Effector memory CD8-positive, alpha-beta T cell (primary cell): ENCODE measurements at places on chromosomes 13 and 19.
A peak's percentile ranks its signal among the peaks of the same experiment; 100 is the strongest.

DNA sequence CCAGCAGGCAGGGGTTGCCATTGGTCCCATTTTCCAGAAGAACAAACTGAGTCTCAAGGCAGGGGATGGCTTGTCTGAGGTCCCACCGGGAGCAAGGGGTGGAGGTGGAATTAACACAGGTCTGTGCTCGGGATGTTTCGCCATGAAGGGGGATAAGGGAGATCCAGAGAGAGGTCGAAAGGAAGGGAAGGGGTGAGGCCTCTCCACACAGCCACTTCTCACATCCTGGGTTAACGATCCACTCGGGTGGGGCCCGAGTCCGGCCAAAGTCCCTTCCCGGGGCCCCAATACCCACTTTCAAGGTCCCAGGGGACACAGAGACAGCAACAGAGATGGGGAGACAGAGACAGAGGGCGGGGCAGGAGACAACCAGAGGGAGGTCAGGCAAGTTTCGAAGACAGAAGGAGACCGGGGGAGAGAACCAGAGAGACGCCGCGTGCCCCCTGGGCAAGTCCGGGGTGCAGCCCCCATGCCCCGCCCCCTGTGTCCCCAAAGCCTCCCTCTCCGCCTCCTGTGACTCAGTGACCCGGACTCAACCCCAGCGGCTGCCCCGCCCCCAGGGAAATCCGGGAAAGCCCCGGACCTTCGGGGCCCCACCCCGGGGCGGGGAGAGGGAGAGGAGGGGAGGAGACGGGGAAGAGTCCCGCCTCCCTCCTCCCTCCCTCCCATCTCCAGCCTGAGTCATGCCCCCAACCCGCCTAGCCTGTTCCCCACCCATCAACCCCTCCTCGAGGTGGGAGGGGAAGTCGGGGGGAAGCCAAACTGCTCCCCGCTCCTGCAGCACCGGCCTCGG lies 1.4 kb upstream of the BCL3 start:
- H3K4me1 ChIP-seq = peaks cover 44% of the 10 kb centered on the region
- H3K4me3 ChIP-seq = peak overlapping the region; percentile 80
- DNase-seq = peak; percentile 85
- peaks cover 47% of the 10 kb centered on the region for H3K36me3 ChIP-seq

- H3K27ac ChIP-seq = no peak overlapping the region
- DNase-seq = no peak
- H3K4me3 ChIP-seq = peak overlapping the region; percentile 63
- no peaks in the 10 kb centered on the region for H3K27me3 ChIP-seq
- H3K36me3 ChIP-seq = peaks cover 23% of the 10 kb centered on the region
Observed at GRCh38 chr19:4635754-4636116, 3.6 kb upstream of the TNFAIP8L1 start.

DNA sequence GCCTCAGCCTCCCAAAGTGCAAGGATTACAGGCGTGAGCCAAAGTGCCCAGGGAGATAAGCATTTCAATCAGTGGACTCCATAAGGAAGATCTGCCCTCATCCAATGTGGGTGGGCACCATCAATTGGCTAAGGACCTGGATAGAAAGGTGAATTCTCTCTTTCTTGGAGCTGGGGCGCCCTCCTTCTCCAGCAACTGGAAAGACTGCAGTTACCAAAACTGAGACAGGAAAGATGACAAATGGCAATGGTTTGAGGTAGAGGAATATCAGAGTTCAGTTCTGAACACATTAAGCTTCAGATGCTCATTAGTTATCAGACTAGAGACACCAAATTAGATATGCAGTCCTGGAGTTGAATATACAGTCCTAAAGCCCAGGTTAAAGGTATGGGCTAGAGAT lies 10.5 kb upstream of the ELF1 start:
- no peaks in the 10 kb centered on the region for H3K27me3 ChIP-seq
- H3K4me1 ChIP-seq = peaks cover 18% of the 10 kb centered on the region
- DNase-seq = no peak
- no peak overlapping the region for H3K4me3 ChIP-seq
- H3K36me3 ChIP-seq = peaks cover 7% of the 10 kb centered on the region

- no peaks in the 10 kb centered on the region for H3K36me3 ChIP-seq
- peaks cover 37% of the 10 kb centered on the region for H3K27me3 ChIP-seq
- no peak overlapping the region for H3K27ac ChIP-seq
- H3K4me1 ChIP-seq = peaks cover 2% of the 10 kb centered on the region
- no peak overlapping the region for H3K4me3 ChIP-seq
Observed at GRCh38 chr13:23905766-23906165, 8.5 kb upstream of the C1QTNF9B start.

DNA sequence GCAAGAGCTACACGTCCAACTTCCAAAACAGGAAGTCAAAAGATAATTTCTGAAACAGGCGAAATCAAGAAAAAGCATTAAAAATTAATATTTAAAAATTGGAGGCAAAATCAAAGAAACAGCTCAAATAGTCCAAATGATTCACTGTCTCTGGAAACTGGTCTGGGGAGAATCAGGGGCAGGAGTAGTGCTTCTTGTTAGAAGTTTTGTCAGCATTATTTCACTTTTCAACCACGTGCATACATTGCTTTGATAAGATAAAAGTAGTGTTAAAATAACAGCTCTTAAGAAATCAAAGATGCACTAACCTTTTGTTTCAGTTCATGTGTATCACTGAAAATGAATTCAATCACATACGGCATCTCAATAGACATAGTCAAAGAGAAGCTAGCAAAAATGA lies 53.8 kb downstream of the PARP4 start:
- peak overlapping the region; percentile 64 for H3K27ac ChIP-seq
- no peaks in the 10 kb centered on the region for H3K27me3 ChIP-seq
- no peak overlapping the region for H3K4me3 ChIP-seq
- no peak for DNase-seq

GRCh38 chr19:35153701-35154524 lies 622 bp upstream of the FXYD5 start:
- H3K27me3 ChIP-seq = no peaks in the 10 kb centered on the region

DNA sequence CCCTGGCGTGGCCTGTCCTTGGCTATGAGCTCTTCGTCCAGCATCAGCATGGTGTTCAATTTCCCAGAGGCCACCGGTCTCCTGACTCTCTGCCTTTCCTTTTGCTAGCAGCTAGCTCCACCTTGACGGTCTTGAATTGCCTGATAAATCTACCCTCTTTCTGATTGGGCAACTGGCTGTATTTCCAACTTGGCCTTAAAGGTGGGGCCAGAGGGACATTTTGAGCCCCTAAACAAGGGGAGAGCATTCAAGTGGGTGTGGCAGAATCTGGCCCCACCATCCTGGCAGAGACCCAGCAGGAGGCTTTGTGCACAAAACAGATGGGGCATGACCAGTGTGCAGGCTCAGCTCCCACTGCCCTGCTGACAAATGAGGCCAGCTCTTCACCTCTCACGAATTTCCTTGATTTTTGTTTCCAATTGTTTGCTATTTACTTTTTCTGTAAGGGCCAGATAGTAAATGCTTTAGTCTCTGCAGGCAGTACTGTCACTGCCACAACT lies 148.9 kb upstream of the VSTM2B start:
- no peak overlapping the region for H3K27ac ChIP-seq
- DNase-seq = no peak
- H3K4me1 ChIP-seq = no peaks in the 10 kb centered on the region
- H3K27me3 ChIP-seq = peaks cover 88% of the 10 kb centered on the region
- H3K36me3 ChIP-seq = peaks cover 2% of the 10 kb centered on the region

- peaks cover 4% of the 10 kb centered on the region for H3K36me3 ChIP-seq
- H3K27me3 ChIP-seq = no peaks in the 10 kb centered on the region
- H3K4me3 ChIP-seq = peak overlapping the region; percentile 85
- H3K4me1 ChIP-seq = peaks cover 11% of the 10 kb centered on the region
- peak overlapping the region; percentile 84 for H3K27ac ChIP-seq
- no peak for DNase-seq
Observed at GRCh38 chr19:4077007-4077374, 10.3 kb upstream of the ZBTB7A start.

GRCh38 chr13:31747966-31748365 lies 8.6 kb downstream of the RXFP2 start:
- H3K4me1 ChIP-seq = no peaks in the 10 kb centered on the region
- no peak overlapping the region for H3K27ac ChIP-seq
- no peaks in the 10 kb centered on the region for H3K36me3 ChIP-seq
- DNase-seq = no peak
- peaks cover 23% of the 10 kb centered on the region for H3K27me3 ChIP-seq

- no peaks in the 10 kb centered on the region for H3K4me1 ChIP-seq
- no peaks in the 10 kb centered on the region for H3K36me3 ChIP-seq
Observed at GRCh38 chr13:90177512-90177911, 1170.0 kb upstream of the MIR17HG start.
